Posterior vena cava (tissue), 2 donors: ENCODE measurements at places on chromosomes 3 and 15. TPM values are rescaled to one million over a fixed set of nuclear protein-coding genes. Genes with fewer than 3 reads are reported as not detected.

DNA sequence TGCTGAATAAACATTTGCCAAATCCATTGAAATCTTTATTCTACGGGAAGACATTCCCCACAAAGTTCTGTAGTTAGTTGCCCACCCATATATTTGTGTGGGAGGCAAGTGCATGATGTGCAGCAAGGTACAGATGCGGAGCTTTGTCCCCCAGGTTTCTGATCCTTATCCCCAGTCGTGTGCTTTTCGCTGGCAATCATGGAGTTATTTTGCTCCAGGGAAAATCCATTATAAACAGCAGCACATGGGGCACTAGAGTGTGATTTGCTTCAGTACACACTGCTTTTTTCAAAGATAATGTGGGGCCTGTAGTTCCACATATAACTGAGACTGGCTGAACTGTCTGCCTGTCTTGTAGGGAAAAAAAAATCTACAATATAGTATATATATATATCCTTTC lies 132.1 kb downstream of the FEZF2 start:
- DNase-seq, result no peak

CXCR6 gene
- 0.42 TPM for total RNA-seq

GRCh38 chr3:3125977-3126376 lies 763 bp upstream of the TRNT1 start:
- no peak for DNase-seq

NMNAT3 gene
- 4.3 TPM for total RNA-seq
